Mesothelial cell of epicardium (in vitro differentiated cells): ENCODE measurements at places on chromosomes 16 and 17.

GRCh38 chr17:76752006-76752405 lies 14.1 kb downstream of the MFSD11 start:
- H3K27me3 ChIP-seq: no peaks in the 10 kb centered on the region
- peaks cover 27% of the 10 kb centered on the region for H3K36me3 ChIP-seq
- DNase-seq: no peak

DNA sequence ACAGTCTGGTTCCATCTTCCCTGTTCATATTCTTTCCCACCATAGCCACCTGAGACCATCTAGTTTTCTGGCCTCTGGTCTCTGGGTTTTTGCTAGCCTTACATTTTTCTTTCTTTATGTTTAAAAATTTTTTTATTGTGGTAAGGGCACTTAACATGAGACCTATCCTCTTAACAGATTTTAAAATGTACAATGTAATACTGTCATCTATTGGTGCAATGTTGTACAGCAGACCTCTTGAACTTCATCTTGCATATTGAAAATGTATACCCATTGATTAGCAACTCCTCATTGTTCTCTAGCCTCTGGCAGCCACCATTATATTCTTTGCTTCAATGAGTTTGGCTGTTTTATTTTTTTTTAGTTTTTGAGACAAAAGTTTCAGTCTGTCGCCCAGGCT lies 39.2 kb downstream of the ITGAM start:
- no peak for DNase-seq
- peaks cover 24% of the 10 kb centered on the region for H3K27me3 ChIP-seq
- no peak overlapping the region for H3K4me3 ChIP-seq

DNA sequence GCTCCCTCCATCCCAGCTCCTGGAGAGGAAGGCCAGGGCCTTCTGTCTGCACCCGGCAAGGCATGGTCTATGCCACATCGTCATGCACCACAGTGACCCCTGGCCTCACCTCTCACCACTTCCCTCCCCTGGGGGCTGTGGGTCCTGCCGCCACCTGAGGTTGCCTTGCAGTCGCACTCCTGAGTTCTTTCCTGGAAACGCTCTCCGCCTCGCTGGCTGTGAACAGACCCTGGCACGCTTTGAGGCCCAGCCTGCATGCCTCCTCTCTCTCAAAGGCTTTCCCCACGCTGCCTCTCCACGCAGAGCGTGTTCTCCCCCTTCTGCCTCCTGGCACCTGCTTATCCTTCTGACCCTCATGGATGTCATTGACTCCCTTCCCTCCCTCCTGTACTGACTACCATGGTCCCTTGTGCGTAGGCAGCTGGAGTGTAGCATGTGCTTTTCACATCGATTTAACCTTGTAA lies 45.4 kb downstream of the SEC14L1 start:
- no peak for DNase-seq
- peaks cover 15% of the 10 kb centered on the region for H3K4me1 ChIP-seq
- no peaks in the 10 kb centered on the region for H3K27me3 ChIP-seq
- no peak overlapping the region for H3K27ac ChIP-seq
- no peak overlapping the region for H3K4me3 ChIP-seq

DNA sequence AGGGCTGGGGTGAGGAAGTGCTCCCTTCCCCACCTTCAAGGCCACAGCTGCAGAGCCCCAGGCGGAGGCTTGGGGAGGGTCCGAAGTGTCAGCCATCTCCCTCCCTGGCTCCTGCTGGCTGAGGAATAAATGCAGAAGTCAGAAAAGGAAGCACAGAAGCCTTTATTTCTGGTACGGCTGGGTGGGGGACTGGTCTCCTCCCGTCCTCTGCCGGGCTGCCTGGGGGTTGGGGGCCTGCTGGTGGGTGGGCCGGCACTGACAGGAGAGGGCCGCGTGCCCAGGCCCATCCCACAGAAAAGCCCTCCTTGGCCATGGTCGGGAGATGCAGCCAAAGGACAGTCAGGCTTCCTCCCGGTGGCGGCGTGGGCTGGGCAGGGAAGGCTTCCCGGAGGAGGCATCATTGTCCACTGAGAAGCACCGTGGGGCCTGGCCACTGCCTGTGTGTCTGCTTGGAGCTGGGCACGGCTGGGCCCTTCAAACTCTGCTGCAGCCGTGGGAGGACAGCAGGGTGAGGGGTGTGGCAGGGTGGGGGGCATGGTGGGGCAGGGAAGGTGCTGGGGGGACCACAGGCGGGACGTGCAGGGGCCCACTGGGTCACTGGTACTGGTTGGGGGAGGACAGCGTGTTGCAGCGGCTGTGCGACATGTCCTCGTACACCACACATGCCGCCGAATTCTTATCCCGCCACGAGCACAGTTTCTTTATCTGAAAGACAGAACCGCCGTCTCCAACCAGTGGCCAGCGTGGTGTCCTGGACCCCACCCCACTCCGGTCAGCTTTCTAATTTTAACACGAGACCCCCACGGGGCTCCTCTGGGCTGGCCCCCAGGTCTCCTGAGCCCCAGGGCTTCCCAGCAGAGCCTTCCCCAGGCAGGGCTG lies 2.4 kb downstream of the CD7 start:
- no peak overlapping the region for H3K27ac ChIP-seq
- no peak overlapping the region for H3K4me3 ChIP-seq
- H3K27me3 ChIP-seq: peaks cover 16% of the 10 kb centered on the region
- no peaks in the 10 kb centered on the region for H3K36me3 ChIP-seq

- DNase-seq: no peak
- H3K4me3 ChIP-seq: no peak overlapping the region
- H3K27me3 ChIP-seq: peaks cover 32% of the 10 kb centered on the region
- no peaks in the 10 kb centered on the region for H3K4me1 ChIP-seq
Observed at GRCh38 chr17:4772235-4772613, 538 bp downstream of the TM4SF5 start.

DNA sequence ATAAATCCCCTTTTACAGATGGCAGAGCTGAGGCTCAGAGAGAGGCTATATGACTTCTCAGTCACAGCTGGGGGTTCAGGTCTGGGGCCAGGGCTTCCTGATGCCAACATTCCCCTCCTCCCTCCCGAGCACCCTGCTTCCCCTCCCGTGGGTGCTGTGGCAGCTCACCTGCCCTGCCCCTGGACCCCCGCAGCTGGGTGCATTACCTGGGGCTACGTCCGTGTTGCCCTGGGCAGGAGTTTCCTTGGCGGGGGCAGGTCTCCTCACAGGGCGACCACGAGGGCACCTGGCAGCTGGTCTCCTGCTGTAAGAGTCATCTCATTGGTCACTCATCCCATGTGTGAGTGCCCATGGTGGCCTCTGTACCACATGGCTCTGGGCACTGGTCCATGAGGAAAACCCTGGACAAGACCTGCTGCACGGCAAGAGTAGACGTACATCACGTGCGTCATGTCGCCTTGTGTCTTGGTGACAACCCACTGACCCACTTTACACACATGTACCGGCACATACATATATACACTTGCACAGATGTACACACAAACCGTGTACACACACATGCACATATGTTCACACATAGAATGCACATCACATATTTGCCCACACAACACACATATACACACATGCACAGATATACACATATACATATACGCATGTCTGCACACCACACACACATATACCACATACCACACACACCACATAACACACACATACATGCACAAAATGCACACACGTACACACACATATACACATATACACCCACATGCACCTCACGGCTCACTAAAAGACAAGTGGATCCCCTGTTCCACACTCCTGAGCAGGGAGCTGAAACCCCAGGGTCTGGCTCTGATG lies 134.0 kb downstream of the FOXL1 start:
- no peaks in the 10 kb centered on the region for H3K36me3 ChIP-seq
- DNase-seq: no peak
- no peak overlapping the region for H3K27ac ChIP-seq
- H3K4me3 ChIP-seq: no peak overlapping the region
- H3K27me3 ChIP-seq: peaks cover 37% of the 10 kb centered on the region

DNA sequence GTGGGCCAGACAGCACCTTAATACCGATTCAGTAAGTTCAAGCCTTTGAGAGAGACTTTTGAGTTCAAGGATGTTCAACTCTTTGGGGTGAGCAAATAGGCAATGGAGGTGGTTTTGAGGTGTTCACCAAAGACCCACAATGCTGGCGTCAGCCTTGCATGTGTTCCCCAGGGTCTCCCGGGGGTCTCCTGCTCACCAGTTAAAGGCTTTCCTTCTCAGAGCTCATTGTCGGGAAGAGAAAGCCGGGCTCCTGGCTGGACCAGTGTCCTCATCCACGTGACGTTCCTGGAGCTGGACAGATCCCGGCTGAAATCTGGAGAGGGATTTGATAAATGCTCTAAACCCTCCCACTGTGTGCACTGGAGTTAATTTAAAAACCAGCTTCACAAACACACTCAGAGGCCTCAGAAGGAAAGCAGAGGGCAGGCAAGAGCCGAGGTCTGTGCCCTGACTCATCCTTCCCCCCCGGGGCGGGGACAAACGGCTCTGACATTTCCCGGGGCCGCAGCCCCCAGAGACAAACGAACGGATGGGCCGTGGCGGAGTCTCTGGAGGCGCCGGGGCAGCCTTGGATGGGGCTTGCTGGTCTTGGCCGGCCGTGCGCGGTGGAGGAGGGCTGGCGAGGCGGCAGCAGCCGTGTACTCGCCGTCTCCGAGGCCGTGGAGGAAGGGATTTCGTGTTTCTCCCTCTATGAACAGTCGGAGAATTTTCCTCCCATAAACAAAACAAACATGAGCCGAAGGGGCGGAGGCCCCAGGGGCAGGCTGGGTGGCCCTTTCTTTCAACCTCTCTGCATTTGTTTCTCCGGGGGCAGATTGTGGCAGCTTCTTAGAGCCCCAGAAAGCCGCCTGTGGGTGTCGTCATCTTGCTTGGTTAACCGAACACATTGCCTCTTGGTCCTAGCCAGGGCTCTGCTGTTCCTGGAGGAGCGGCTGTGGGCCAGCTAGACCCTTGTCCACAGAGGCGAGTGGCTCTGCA lies 94.2 kb downstream of the NTN1 start:
- H3K27me3 ChIP-seq: peaks cover 24% of the 10 kb centered on the region
- peak overlapping the region; percentile 31 for H3K4me3 ChIP-seq
- peaks cover 13% of the 10 kb centered on the region for H3K4me1 ChIP-seq

DNA sequence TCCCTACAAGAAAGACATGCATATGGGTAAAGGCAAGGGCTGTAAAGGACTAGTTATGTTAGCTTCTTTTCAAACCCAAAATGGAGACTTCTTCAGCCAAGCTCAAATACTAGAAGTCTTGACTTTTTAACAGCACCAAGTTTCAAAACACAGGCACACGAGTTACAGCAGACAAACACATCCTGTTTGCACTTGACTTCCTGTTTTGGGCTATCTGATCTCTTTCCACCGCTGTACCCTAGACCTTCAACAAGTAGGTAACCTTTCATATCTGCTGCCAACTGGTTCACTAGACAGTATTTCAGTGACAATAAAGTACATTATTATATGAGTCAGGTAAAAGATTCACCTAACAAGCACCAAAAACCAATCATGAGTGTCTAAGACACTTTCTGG lies 12.3 kb downstream of the RFFL start:
- peaks cover 20% of the 10 kb centered on the region for H3K4me1 ChIP-seq
- no peak for DNase-seq
- H3K27ac ChIP-seq: no peak overlapping the region
- H3K27me3 ChIP-seq: no peaks in the 10 kb centered on the region
- H3K4me3 ChIP-seq: no peak overlapping the region
- H3K36me3 ChIP-seq: peaks cover 2% of the 10 kb centered on the region

GRCh38 chr17:40419559-40420331 lies 2.0 kb upstream of the TOP2A start:
- H3K4me3 ChIP-seq: no peak overlapping the region
- peak; percentile 26 for DNase-seq
- H3K4me1 ChIP-seq: peaks cover 17% of the 10 kb centered on the region
- no peaks in the 10 kb centered on the region for H3K36me3 ChIP-seq
- H3K27me3 ChIP-seq: no peaks in the 10 kb centered on the region
- no peak overlapping the region for H3K27ac ChIP-seq

DNA sequence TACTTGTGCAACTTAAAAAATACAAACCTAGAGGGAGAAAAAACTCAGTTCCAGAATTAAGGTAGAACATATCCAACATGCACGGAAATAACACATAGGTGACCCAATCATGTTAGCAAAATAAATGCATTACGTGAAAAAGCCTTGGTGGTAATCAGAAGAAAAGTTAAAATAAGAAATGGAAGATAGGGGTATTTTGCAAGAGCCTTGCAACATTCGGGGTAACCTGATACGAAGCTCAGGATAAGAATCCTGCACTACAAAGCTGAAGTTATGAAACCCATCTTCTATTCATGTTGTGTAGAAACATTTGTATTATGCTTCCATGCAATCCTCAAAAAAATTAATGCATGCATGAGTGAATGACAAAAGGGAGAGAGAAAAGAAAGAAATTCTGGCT lies 33.1 kb downstream of the CHCT1 start:
- no peak overlapping the region for H3K27ac ChIP-seq
- no peaks in the 10 kb centered on the region for H3K4me1 ChIP-seq
- H3K4me3 ChIP-seq: no peak overlapping the region
- H3K27me3 ChIP-seq: no peaks in the 10 kb centered on the region
- no peak for DNase-seq

DNA sequence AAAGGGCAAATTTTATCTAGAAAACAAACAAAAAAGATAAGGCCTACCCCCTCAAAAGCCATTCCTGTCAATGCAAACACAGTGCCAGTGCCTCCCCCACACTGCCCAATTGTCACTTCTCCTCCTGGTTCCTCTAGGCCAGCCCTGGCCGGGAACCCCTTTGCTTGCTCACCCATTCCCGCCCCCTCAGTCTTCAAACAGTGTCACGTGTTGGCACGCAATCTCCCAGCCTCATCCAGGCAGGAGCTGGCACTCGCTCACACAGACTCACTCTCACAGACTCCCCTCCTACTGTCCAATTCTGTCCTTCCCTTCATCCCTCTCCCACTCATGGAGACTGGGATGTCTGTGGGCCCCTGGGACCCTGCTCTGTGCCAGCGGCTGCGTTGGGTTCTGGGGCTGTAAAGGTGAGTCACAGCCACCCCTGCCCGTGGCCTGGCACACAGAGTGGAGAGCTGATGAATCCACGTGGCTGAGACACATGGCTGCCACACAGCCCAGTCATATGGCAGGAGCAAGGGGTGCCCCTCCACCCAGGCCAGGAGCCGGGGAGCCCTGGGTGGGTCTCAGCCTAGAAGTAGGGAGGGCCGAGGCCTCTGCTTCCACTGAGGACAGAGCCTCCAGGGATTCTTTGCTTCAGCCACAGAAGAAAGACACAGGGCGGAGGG lies 54.8 kb downstream of the VAC14 start:
- peaks cover 16% of the 10 kb centered on the region for H3K36me3 ChIP-seq
- H3K27me3 ChIP-seq: no peaks in the 10 kb centered on the region
- H3K4me3 ChIP-seq: no peak overlapping the region
- H3K4me1 ChIP-seq: peaks cover 23% of the 10 kb centered on the region
- no peak for DNase-seq
